DMS 273 treated with DMSO at 0.1 percent for 48 hours (cell line): ENCODE measurements at places on chromosomes 2 and 18.

GRCh38 chr18:67876871-67877270, 360.4 kb upstream of the DSEL start:
- peak; percentile 28 for DNase-seq

DNA sequence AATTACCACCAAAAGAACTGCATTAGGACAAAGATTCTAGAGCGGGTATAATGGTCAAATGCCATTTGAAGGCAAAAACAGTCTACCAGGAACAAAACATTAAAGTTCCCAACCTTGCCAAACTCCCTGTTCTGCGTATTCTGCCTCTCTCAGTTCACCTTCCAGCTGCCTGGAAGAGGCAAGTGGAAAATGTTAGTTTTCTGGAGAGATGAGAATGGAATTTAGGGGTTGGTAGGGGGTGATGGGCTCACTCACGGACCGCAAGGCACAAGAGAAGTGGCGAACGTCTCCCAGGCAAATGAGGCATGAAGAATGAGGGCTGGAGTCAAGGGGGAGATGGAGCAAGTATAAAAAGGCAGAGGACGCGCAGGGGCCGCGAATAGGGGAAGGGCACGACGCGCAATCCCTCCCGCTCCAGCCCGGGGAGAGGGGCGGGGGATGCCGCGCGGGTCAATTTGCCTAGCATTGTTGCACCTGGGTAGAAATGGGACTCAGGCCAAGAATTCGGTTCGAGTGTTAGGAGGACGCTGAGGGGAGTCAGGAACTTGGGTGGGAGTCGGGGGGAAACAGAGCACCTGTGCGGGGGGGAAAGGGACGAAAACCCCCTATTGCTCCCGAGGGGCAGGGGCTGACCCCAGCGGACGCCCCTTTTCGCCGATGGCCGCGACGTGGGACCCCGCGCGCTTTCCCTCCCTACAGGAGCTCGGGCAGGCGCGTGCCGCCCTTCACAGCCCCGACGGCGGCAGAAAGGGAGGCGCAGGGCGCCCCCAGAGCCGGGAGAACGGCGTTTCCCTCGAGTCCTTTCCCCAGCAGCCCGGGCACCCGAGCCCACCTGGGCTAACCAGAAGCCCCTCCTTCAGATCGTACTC, 573 bp downstream of the PAIP2B start:
- no peak for DNase-seq

DNA sequence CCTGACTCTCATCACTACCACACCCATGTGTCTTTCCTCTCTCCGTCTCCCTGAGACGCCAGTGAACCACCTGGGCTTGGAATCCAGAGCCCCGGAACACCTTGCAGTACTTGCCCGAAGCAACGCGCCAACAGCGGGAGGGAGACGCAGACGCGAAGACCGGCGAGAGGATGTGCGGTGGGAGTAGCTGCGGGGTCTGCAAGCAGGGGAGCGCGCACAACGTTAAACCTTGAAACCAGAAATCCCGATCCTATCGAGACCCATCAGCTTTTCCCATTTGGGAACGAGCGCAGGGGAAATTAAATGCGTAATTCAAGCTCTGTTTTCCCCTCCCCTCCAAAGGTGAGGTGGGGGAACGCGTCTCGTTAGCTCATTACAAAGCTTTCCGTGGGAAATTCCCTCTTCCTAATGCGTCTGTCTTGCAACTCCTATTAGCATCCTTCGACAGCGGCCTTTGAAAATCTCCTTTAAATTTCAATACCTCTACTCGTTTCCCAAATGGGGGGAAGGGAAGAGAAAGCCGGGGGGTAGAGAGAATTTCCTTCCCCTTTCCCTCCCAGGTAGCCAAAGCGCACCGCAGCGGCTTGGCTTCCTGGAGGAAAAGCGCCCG, 421 bp upstream of the CNTNAP5 start:
- no peak for DNase-seq

GRCh38 chr2:129068543-129068942, 749.9 kb upstream of the HS6ST1 start:
- DNase-seq = no peak

- peak; percentile 44 for DNase-seq
Measured at GRCh38 chr2:118003396-118003824, 10.5 kb downstream of the CCDC93 start.

- DNase-seq = no peak
Measured at GRCh38 chr2:237149425-237149824, 63.7 kb downstream of the COPS8 start.

DNA sequence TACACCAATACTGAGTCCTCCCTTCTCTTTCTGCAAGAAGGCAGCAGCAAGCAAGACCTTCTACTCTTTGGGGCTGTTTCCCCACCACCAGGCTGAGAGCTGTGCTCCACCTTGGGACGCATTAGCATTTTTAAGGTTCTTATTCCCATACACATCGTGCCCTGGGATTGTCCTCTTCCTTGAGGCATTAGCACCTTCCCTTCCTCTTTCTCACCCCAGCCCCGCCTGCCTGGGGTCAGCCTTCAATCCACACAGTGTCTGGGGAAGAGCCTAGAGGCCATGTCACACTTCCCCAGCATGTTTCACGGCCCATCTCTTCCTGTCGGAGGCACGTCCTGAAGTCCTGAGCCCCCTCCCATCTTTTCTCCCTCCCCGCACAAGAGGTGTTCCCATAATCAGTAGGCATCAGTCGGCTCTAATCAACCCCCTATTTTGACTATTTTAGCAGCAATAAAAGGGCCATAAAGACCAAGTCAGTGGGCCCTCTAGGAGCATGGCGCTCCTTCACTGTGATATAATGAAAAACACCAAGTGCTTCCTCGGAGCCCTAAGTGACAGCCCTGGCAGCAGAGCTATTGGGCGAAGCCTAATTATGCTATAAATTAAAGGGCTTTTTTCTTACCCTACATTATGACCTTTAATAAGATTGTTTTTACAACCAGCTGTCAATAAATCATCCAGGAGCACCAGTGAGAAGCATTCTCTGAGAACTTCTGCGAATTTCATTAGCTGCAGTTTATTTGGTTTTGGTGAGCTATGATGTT, 55.0 kb upstream of the PKDCC start:
- DNase-seq = no peak
